ENCODE measurements at places on chromosomes 5 and 9.

DNA sequence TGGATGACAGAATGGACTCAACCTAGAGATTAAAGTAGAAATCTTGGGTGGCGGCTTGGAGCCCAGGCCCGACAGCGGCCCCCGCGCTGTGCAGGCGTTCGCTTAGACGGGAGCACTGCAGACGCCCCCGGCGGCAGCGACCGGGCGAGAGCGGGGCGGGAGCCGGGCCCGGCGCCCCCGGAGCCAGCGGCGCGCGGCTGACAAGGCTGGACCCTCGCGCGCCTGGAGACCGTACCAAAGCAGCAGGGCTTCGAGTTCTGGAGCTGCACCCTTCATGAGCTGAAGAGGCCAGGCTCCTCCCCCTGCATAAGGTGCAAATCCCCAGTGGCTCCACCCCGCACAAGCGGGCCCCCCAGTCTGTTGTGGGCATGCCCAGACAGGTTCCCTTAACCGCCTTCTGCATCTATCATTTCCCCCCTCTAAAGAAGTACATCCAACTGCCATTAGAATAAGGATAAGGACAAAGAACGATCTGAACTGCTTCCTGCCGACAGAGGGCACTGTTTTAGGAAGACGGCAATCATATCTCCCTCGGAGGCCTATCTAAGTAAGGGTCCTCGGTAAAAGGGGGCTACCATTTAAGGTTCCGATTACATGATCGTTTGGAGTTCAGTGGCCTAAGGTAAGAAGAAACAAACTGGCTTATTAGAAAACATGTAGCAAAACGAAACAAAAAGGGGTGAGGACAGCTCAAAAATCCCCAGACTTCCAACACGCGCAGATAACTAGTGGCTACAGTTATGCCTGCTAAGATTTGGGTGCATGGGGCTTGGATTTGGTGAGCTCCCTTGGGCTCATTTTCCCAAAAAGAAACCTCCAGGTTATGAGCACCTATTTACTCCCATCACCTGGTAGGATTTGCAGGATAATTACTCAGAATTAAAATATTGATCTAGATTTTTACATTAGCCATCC, 66.3 kb downstream of the RGMB start:
- DNase-seq, result peak; percentile 1

- DNase-seq, result no peak
These were observed 20.8 kb downstream of the TMEM245 start for GRCh38 chr9:109098960-109099308.

DNA sequence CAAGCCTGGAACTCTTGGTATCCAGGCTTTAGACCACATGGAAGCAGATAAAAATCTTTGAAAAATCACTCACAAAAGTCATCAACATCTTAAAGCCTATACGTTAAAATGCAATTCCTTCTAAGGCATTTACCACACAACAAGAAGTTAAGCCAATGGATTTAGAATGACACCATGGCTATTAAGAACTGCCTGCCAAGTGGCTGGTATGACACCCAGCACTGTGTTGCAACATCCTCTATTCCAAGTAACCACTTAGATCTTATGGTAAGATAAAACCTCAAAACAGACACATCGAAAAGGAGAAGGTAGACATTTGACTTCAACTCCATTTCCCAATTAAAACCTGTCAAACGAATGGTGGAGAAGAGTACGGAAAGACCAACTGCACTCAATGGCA, 344.2 kb upstream of the SLC30A5 start:
- no peak for DNase-seq

DNA sequence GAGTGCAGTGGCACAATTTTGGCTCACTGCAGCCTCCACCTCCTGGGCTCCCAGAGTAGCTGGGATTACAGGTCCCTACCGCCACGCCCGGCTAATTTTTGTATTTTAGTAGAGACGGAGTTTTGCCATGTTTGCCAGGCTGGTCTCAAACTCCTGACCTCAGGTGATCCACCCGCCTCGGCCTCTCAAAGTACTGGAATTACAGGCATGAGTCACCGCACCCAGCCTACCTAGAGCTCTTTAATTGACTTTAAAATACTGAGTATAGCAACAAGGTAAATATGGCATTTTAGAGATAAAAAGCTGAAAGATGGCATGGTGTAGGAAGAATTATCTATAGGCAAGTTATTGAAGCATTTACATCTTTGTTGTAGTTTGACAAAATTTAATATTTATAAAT, 21.0 kb downstream of the APC start:
- DNase-seq, result no peak

- no peak for DNase-seq
These were observed 27.5 kb downstream of the FAM163B start for GRCh38 chr9:133581513-133582343.

- DNase-seq, result no peak
These were observed 939.1 kb upstream of the ACO1 start for GRCh38 chr9:31445357-31445756.

DNA sequence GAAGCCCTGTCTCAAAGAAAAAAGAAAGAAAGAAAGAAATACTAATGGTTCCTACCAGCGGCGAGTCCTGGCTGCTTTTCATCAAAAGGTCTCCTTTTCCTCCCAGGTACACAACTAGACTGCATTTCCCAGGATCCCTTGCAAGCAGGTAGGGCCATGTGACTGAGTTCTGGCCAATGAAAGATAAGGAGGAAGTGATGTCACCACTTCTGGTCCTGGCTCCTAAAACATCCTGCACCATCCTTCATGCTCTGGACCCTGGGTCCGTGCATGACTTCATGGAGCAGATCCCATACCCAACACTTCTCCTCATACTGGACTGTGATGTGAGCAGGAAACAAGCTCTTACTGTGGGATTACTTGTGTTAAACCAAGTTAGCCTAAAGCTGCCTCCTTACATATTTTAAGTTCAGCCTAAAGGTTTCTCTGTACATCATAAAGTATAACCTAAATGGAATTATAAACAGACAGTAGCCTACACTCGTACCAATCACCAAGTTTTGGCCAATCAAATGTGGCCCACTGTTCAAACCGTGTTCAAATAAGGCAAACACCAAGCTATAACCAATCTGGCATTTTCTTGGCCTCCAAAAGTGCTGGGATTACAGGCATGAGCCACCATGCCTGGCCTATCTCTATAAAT, 30.2 kb upstream of the FUBP3 start:
- DNase-seq, result no peak

- DNase-seq, result no peak
These were observed 118.5 kb upstream of the ERCC6L2 start for GRCh38 chr9:95756986-95757385.

DNA sequence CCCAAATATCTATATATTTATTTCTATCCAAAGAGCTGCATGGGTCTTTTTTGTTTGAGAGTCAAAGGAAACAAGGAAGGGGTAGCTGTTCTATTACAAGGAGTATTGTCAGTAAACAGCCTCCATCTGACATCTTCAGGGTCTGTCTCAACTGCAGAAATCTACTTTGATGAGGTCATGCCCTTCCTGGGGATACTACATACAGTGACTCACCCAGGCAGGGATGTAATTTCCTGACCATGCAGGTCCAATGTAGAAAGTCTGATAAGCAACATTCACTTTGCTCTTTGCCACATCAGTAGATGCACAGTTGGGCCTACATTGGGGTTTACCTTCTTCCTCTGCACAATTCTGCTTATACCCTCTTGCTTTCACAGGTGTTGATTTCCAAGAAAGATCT, 165.5 kb downstream of the TLR4 start:
- DNase-seq, result no peak

DNA sequence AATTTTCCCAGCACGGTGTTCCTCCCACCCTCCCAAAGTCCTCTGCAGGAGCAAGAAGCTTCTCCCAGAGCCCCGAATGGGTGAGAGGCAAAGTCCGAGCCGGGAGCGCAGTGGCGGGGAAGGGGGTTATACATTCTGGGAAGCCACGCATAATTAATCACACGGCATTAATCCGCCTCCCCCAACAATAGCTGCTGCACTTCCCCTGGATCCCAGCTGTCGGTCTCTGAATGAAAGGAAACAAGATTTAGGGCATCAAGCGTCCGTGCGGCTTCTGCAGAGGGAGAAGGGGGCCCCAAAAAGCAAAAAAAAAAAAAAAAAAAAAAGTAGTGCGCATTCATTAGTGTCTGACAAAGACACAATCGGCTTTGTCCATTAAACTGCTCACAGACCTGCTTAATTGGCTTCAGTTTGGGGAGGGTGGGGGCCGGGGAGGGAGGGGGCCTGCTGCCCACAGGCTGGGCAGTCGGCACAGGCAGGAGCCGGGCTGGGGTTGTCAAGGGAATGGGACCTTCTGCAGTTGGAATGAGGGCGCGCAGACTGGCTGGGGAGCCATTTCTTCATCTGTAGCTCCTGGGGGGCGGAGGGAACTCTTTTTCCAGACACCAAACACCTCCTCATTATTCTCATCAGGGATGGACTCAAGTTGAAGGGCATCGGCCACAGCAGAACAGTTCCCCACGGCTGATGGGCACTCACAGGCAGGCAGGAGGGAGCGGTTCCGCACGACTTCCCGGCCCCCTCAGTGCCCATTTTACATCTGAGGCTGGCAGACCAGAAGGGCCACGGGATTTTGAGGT, 3.4 kb downstream of the NOTCH1 start:
- no peak for DNase-seq

DNA sequence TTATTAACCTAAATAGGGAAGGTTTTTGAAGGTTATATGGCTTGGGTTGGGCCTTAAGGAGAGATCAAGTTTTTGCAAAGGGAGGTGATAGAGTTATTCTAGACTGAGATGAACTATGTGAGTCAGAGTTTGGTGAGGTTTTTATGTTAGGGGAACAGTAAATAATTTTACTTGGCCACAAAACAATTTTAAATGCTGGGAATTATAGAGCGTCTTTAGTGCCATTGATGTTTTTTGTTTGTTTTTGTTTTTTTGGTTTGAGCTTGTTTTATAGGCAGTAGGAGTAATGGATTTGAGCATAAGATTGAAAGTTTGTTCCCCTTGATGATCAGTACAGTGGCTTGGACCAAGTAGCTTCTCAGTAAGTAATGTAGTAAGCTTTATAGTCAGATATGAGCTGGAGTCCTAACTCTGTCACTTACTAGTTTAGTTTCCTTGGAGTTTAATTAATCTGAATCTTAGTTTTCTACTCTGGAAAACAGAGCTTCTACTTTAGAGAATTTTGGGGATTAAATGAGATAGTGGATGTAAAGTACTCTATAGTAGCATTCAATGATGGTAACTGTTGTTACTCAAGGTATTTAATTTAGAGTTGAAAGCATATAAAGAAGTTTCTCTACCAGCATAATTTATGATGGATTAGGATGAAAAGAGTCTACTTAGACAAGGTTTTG, 2.9 kb downstream of the NAA35 start:
- no peak for DNase-seq

- no peak for DNase-seq
These were observed 332.8 kb upstream of the KLF9 start for GRCh38 chr9:70747261-70747718.

DNA sequence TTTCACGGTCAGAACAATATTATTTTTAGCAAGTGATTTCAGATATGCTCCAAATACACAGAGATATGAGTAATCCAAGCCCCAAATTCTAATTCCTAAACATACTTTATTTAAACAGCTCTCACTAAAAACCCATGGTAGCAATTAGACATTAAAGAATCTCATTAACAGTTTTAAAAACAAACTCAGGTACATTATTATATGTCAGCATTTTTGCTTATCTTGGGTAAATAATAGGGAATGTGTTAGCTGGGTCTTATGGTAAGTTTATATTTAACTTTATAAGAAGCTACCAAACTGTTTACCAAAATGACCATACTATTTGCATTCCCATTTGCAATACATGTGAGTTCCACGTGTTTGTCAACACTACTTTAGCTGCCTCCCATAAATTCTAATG, 511.1 kb downstream of the HTR1A start:
- no peak for DNase-seq

GRCh38 chr5:82072138-82072537, 100.3 kb downstream of the ATG10 start:
- no peak for DNase-seq

- DNase-seq, result no peak
These were observed 20.2 kb upstream of the TTC23L start for GRCh38 chr5:34818717-34819116.

- DNase-seq, result no peak
These were observed 461.3 kb upstream of the RORB start for GRCh38 chr9:74035786-74036185.

- no peak for DNase-seq
These were observed 571 bp downstream of the PPIC start for GRCh38 chr5:123035918-123036390.

- DNase-seq, result no peak
These were observed 436.7 kb downstream of the CETN3 start for GRCh38 chr5:89972901-89973300.

DNA sequence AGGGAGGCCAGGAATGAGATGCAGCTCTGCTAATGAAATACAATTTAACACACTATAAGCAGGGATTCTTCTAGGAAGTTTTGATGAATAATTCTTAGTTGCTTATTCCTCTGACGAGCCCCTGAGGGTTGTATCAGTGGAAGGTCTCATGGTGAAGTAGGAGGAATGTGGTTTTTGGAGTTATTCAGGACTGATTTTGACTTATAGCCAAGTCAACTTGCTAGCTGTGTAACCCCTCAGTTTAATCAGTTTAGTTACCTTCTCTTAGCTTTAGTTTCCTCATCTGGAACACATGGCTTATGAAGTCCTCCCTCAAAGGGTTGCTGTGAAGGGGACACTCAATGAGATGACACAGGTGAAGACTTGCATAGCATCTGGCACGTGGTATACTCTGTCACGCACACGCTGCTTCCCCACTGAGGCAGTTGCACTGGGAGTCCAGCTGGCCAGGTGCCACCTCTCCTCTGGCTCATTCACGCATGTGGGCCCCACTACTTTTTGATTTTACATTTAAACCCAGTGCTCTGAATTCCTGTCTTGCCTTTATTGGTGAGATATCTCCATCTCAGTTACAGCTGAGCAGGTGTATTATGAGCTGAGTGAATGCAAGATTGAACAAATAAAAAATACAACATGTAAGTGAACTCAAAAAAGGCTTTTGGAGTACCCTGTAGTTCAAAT, 415.0 kb downstream of the ARHGEF28 start:
- no peak for DNase-seq
